ENCODE measurements at places on chromosomes 1 and 21.
A peak's percentile ranks its signal among the peaks of the same experiment; 100 is the strongest.

DNA sequence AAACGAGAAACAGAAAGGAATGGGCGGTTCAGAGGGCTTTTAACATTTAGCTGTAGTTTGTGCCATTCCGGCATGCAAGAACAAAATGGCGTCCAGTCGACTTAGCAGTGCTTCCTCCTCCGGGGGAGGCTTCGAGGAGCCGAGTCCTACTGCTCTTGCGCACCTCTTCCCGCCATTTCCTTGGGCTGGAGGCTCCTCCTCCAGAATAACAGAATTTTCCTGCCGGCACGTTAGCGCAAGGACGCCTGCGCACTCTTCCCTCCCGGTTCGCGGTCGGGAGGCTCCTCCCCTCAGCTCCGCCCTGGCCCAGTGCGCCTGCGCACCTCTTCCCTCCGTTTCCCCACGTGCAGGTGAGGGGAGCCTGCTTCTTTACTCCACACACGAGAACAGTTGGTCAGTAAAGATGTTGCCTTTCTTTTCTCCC is 1.0 kb downstream of the DMRTB1 start:
- DNase-seq, result no peak

- DNase-seq, result no peak
Observed at GRCh38 chr1:27483659-27484058, 6.3 kb downstream of the WASF2 start.

GRCh38 chr1:234541286-234541975 is 62.5 kb upstream of the TARBP1 start:
- DNase-seq, result no peak

DNA sequence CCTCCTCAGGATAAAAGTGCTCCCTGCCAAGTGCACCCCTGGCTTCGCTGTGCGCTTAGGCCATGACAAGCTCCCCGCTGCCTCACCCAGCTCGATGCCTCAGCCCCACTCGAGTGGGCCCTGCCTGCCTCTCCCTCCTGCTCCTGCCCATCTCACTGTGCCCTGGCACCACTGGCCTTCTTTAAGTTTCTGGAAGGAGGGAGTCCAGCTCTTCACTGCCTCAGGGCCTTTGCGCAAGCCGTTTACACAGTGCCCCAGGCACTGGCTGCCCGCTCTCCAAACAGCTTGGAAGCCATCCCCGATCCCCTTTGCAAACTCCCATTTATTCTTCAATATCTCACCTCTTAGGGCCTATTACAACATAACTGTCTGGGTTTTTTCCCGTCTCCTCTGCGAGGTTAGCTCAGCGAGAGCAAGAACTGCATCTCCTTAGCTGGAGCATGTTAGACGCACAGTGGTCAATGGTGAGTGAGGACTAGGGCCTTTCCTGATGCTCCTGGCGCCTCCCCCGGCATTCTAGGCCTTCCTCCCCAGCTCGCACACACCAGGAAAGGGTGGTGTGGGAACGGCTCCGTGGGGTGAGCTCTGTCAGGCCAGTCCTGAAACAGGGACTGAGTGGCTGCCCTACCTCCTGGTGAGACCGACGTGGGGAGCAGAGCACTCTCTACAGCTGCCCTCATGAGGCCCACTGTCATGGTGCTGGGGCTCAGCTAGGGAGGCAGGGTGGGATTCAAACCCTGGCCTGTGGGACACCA is 31.9 kb downstream of the PODN start:
- no peak for DNase-seq

GRCh38 chr1:225737161-225737560 is 40.5 kb upstream of the SRP9 start:
- DNase-seq, result no peak

- DNase-seq, result no peak
Observed at GRCh38 chr1:12426030-12426429, 192.0 kb downstream of the DHRS3 start.

- DNase-seq, result no peak
Observed at GRCh38 chr1:20540281-20540680, 12.1 kb upstream of the FAM43B start.

GRCh38 chr1:228407106-228408040 is 738 bp upstream of the TRIM11 start:
- DNase-seq, result no peak

GRCh38 chr1:231487019-231487418 is 41.5 kb upstream of the TSNAX start:
- no peak for DNase-seq

DNA sequence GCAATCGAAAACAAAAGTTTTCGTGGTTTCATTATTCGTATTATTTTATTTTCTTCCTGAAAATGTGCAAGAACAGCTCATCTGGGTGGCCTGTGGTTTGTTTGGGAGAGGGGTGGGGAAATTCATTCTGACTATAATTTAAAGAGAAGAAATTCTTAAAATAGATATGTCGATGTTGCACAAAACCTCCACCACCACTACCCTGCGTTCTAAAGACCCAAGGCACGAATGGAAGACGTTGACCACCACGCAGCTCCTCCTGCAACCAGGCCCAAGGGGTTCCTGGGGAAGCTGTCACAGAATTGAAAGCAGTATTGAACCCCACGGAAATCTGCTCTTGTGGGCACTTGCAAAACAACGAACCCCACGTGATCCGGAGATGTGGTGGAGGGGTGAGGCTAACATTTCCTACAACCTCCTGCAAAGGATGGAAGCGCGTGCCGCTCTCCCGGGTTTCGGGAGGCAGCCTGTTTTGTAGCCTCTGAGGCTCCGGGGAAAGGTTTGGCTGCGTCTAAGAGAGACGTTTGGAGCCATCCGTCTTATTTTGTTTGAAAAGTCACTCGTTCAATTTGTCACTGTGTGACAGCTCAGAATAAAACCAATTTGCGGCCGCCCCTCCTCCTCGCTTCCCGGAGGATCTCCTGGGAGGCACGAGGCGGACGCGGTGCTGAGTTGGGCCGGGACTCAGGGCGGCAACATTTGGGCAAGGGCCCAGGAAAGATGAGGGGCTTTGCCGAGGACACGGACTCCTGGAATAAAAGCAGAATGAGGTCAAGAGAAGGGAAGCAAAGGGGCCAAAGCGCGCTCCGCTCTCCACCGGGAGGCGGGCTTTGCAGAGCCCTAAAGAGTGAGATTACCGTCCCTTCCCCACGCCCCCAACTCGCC is 810 bp upstream of the HLX start:
- no peak for DNase-seq

- DNase-seq, result peak; percentile 17
Observed at GRCh38 chr1:61641578-61642336, 83.2 kb downstream of the TM2D1 start.

- DNase-seq, result no peak
Observed at GRCh38 chr21:25493722-25494121, 113.6 kb downstream of the MRPL39 start.

- no peak for DNase-seq
Observed at GRCh38 chr1:230458509-230458908, 32.4 kb upstream of the PGBD5 start.

DNA sequence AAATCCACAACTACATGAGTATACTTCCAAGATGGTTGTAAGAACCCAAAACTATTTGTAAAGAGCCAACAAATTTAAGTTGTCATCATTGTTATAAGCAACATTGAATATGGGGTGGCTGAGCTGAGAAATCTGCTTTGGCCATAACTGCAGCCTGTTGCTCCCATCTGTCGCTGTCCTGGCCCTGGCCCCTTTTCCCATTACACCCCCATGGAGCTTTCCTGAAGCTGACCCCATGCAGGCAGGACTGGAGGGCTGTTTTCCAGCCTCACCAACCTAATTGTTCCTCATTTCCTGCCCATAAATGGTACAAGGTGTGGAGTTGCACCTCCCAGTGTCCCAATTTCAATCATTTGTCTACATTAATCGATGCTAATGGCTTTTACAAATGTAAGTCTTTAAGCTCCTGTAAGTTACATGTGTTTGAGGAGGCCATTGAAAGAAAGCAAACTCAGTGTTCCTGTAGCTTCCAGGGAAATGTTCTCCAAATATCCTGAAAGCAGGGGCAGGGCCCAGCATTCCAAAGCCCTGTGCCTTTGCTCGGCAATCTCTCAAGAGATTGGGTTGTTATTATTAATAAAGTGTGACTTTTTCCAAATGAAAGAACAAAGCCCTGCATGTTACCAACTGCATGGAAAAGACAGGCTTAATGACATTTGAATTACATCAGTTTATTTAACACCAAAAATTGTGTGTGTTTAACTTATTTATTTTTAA is 545.9 kb downstream of the PLPP3 start:
- DNase-seq, result no peak

DNA sequence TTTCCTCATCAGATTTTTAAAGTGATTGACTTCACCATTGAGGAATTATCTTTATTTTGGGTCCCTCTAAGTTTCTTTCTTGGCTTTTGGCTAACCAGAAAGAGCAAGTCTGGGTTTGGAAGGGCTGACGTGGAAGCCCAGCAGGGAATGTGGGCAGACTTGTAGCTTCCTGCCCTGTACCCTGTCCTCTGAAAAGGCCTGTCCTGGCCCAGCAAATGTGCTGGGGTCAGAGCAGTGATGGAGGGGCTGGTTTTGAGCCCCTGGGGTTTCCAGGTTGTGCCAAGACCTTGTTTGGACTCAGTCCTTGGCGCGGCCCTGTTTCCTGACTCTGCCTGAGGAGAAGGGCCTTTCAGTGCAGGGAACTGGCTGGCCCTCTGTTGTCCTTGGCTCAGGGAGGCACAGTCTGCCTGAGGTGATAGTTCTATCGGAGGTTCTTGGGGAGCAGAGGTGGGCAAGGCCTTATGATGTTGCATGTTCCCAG is 72.1 kb downstream of the UCK2 start:
- no peak for DNase-seq

DNA sequence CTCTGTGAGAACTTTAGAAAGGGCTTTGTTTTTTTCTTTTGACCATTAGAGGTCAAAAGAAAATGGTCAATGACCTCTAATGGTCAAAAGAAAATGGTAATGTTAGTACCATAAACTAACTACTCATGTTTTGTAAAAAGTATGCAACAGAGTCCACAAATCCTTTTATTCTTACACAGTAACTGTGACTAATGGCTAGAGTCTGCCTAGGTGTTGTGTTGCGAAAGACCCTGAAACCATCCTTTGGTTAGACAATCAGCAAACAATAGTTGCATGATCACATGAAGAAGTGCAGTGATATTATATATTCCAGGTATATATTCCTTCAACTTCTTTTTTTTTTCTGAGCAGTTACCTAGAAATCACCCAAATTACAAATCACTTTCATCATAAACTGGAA is 40.9 kb downstream of the NEGR1 start:
- no peak for DNase-seq

DNA sequence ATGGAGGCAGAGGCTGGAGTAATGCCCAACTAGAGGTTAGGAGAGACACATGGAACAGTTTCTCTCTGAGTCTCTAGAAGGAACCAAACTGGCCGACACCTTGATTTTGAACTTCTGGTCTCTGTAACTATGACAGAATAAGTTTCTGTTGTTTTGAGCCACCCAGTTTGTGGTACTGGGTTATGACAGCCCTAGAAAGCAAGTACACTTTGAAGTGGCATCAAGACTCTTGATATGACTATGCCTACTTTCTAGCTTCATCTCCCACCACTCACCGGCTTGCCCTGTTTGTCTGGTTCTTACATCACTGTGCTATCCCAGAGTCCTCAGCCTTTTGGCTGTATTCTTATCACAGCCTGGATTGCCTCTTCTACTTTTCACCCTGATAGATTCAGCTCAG is 230.3 kb upstream of the USP24 start:
- DNase-seq, result no peak

DNA sequence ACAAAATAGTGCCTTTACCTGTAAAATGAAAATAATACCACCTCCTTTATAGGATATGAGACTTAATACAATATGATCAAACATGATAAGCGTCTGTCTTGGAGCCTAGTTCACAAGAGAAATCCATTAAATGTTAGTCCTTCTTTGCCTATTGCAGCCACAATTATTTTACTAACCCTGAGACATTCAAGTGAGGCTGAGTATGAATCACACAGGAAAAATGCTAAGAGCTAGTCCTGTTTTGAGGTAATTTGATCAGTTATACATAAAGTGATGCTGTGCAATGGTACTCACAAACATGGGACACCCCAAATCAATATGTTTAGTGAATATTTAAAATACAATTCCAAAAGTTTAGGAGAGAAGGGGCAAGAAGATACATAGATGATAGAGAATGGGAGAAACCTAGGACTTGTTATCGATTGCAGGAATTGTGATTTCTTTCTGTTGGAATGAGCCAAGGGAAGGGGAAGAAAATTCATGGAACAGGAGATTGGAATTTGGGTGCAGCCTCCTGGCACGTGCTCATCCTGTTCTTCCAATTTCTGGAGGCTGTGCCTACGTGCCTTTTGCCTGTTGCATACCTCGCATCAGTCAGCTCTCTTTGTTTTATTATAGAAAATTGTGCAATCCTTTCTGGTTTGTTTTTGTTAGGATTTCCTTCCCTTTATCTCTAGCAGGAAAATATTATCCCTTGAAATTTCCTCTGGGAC is 39.9 kb upstream of the BACH1 start:
- no peak for DNase-seq

DNA sequence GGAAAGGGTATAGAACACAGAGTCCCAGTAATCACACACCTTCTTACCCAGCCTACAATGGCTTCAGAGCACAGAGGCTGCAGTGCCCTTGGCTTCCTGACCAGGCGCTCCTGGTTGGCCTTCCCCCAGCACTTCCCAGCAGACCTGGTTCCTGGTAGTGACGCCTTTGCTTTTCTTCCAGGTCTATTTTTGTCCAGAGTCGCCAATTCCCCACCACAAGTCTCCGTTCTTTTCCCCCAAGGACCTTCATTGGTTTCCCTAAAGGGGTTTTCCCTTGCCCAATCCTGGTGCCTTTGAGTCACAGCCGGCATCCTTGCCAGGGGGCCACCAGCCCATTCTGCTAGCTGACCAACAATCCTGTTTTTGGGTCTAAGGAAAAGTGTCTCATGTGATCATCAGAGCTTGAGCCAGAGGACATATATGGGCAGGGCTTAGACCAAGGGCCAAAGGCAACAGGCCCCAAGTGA is 84.8 kb downstream of the KCNJ15 start:
- DNase-seq, result no peak

DNA sequence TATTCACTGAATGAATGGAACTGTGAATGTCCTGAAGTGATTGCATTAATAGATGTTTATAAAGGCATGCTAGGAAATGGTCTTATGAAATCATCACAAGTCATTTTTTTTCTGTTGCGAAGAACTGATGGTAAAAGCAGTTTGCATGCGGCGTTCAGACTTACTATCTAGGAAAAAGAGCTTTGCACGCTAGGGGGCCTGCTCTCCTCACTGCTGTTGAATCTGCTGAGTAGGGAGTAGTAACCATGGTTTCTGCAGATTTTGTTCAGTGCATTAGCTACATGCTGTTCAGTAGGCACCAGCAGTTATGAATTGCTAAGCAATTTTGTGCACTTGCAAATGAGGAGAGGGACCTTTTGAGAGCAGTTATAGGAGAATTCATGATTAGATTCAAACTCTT is 57.9 kb downstream of the CENPF start:
- DNase-seq, result no peak

- DNase-seq, result no peak
Observed at GRCh38 chr1:210600421-210601159, 271.9 kb downstream of the HHAT start.

GRCh38 chr1:156347331-156347730 is 9.0 kb downstream of the TSACC start:
- no peak for DNase-seq
